NCI-H2029 (cell line): ENCODE measurements at places on chromosomes 4 and X.

- no peak for DNase-seq
Measured at GRCh38 chr4:122914938-122915337, 7.5 kb downstream of the NUDT6 start.

DNA sequence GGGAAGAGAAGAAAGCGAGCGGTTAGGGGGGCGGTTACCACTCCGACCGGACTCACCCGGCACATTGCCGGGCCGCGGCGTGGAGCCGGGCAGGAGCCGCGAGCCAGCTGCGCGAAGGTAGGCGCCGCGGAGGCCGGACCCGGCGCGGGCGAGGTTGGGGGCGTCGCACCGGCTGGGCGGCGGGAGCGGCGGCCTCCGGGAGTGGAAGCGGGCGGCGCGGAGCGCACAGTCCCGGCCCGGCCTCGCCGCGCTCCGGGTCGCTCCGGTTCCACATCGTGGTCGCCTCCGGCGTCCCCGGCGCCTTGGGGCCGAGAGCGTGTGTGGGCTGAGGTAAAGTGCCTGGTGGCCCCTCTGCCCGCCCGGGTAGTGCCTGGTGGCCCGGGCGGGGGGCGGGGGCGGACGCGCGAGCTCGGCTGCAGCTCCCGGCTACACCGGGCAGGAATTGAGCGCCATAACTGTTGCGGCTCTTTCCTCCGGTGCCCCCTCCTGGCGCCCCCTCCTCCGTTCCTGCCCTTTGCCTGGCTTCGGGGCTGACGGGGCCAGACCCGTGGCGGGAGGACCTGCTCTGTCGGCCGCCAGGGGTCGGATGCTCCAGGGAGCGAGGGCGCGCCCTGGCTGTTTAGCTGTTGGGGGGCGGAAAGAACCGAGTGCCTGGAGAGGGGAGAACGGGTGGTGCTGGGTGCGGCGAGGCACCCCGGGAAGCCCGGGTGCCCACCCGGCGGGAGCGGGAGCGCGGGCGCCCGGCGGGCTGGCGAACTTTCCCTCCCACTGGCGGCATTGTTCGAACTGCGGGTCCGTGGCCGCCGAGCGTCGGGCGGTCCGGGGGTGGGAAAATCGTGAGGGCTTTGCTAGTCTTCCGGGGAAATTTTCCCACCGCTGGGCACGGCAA is 626 bp downstream of the JADE3 start:
- DNase-seq = no peak

DNA sequence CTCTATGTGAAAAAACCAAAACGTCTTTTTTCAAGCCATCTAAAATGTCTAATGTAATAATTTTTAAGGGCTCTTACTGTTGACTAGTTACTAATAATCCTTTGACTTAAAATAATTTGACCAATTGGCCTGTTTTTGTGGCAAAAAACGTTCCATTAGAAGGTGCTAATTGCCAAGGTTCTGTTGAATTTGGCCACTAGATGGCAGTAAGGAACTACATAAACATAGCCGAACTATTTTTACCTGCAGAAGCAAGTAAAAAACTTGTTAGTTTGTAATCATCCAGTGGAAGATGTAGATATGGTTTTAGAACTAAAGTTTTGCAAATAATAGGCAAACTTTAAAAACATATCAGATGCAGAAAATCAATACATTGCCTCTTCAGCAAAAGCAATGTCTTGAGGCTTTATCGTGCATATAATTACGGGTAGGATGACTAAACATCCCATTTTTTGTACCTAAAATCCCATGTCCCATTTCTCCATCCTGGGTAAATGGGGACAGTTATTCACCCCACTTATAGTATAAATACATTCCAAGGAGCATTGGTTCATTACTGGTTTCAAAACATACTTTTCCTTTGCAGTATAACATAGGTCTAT is 57.6 kb downstream of the PROM1 start:
- peak; percentile 34 for DNase-seq

- DNase-seq = no peak
Measured at GRCh38 chr4:13917015-13917414, 289.5 kb upstream of the BOD1L1 start.

GRCh38 chrX:45623266-45623665 is 422.6 kb upstream of the DIPK2B start:
- no peak for DNase-seq

- no peak for DNase-seq
Measured at GRCh38 chrX:101057093-101057714, 5.3 kb upstream of the TRMT2B start.

GRCh38 chr4:152278505-152279233 is 257.2 kb downstream of the FBXW7 start:
- peak; percentile 40 for DNase-seq

- DNase-seq = no peak
Measured at GRCh38 chrX:15349046-15349445, 13.7 kb upstream of the PIGA start.

- DNase-seq = no peak
Measured at GRCh38 chr4:53365121-53365485, 758 bp downstream of the SCFD2 start.

DNA sequence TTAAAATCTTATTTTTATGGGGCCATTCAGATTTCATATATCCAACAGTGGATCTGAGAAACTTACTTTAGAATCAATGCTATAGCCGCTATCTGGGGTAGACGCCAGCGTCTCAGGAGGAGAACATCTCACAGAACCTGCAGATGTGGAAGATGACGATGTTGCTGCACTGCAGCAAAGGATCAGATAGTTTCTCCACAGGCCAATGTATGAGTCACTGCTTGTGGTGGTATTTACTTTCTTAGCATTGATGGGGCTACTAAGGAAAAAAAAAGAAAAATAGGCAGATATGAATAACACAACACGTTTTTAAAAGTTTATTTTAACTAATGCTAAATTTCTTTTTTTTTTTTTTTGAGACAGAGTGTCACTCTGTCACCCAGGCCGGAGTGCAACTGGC is 85.9 kb downstream of the ZAR1 start:
- DNase-seq = no peak

DNA sequence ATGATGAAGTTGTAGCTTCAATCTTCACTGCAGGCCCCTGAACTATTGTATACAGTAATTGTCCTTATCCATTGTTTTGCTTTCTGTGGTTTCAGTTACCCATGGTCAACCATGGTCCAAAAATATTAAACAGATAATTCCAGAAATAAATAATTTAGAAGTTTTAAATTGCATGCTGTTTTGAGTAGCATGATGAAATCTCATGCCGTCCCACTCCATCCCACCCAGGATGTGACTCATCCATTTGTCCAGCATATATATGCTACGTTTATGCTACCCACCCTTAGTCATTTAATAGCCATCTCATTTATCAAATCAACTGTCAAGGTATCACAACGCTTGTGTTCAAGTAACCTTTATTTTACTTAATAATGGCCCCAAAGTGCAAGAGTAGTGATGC is 34.5 kb downstream of the IQCM start:
- no peak for DNase-seq
